ENCODE measurements at places on chromosomes 5 and 9.

DNA sequence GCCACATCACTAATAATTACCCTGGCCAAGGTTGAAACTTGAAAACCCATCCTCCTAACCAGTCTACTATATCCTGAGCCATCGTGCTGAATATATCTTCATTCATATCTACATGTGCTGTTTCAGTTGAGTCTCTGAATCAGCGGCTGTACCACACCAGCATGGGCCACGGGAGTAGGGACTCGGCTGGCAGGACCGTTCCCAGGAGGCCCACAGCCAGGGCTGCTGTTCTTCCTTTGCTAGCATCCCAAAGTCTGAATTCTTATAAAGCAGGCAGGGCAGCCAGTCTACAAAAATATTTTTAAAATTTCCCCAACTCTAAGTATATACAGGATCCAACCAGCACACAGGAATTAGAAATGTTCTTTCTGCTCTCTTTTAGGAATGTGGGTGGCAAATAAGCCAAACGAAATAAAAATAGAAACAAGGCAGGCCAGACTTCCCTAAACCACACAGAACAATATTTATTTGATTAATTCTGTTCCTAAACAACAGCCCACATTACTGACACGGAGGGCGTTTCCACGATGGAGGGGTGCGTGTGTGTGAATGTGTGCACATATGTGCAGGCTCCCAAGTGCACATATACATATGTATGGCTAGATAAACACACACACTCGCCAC, 42.8 kb upstream of the EQTN start:
- no peak for DNase-seq

DNA sequence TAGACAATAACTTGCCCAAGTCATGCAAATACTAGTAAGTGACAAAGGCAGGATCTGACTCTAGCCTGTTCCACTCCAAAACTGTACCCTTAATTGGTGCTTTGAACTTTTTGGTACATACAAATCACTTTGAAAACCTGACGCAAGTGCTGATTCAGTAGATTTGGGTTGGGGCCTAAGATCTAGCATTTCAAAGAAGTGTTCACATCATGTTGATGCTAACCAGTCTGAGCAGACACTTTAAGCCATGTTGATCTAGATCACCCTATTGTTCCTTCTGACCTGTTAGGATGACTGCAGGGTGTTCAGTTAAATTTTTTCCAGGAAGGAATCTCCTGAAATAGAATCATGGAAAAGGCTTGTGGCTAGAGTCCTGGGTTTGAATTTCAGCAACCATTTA, 57.7 kb upstream of the CPEB4 start:
- DNase-seq: no peak

DNA sequence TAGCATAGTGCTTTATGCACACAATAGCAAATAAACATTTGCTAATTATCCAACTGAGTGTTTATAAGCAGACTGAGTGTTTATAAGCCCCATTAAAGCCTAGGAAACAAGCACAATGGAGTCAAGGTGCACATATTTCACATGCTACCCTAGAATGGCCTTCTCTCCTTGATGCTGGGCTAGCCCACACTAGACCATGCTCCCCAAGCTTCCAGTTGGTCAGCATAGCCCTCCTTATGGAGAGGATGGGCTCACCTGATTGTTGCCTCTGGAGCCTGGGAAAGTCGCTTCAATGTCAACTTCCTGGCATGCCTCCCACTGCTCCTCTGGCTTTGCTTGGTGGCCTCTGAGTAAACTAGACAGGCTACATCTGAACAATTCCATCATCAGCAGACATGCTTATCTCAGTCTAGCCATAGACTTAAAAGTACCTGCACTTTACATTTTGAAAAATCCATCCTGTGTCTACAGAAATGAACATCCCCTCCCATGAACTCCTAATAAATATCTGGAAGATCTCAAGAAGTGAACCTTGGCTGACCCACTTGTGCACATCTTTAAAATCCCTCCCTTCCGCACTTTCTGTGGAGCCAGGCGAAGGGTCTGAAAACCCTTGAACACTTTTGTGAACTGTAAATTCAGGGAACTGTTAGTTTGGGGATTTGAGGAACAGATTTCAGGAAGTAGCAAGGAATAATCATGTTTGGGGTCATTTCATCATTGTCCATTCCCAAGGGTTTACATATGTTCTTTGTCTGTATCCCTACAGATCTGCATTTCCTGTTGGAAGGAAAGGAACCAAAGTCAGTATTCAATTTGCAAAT, 486.6 kb downstream of the ARHGEF28 start:
- no peak for DNase-seq

DNA sequence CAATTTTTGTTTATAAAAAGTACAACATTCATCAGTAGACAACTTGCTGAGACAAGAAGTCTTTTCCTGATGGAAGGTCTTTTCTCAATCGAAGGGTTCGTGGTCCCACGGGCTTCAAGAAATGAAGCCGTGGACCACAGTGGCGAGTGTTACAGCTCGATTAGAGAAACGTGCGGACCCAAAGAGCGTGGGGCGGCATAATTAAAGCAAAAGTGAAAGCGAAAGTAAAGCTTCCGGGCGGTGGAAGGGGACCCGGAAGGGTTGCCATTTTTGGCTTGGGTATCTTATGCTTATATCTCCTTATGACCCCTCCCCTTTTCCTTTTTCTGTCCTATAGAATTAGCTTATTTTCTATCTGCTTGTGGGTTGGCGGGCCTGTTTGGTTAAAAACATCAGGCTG, 2309.4 kb upstream of the ACO1 start:
- no peak for DNase-seq

- DNase-seq: no peak
These were observed 269.2 kb downstream of the NR3C1 start for GRCh38 chr5:143134269-143134668.

DNA sequence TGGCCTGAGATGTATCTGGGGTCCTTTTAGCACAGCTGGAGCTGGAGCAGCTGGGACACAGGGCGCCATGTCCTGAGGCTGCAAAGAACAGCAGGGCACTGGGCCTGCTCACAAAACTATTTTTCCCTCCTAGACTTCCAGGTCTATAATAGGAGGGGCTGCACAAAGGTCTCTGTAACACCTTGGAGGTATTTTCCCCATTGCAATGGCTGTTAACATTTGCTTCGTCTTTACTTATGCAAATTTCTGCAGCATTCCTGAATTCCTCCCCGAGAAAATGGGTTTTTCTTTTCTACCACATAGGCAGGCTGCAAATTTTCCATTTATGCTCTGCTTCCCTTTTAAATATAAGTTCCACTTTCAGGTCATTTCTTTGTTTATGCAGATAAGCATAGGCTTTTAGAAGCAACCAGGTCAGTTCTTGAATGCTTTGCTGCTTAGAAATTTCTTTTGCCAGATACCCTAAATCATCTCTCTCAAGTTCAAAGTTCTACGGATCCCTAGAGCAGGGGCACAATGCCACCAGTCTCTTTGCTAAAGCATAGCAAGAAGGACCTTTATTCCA, 130.8 kb downstream of the PCSK1 start:
- no peak for DNase-seq

DNA sequence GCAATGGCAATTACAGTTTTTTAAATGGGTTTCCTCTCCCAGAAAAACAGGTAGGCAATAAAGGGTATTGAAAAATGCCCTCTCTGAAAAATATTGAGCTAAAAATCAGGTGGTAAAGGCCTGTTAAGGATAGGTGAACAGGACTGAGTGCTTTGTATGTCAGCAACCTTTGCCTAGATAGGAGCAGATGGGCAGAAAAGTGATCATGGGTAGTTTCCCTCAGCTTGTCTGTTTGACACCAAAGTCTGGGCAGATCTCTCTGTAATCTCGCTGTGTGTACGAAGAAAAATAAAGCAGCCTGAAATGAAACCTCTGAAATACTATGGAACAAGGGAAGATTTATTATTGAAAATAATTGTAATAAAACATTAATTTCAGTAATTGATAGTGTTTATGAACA, 15.8 kb downstream of the RNF180 start:
- DNase-seq: no peak

DNA sequence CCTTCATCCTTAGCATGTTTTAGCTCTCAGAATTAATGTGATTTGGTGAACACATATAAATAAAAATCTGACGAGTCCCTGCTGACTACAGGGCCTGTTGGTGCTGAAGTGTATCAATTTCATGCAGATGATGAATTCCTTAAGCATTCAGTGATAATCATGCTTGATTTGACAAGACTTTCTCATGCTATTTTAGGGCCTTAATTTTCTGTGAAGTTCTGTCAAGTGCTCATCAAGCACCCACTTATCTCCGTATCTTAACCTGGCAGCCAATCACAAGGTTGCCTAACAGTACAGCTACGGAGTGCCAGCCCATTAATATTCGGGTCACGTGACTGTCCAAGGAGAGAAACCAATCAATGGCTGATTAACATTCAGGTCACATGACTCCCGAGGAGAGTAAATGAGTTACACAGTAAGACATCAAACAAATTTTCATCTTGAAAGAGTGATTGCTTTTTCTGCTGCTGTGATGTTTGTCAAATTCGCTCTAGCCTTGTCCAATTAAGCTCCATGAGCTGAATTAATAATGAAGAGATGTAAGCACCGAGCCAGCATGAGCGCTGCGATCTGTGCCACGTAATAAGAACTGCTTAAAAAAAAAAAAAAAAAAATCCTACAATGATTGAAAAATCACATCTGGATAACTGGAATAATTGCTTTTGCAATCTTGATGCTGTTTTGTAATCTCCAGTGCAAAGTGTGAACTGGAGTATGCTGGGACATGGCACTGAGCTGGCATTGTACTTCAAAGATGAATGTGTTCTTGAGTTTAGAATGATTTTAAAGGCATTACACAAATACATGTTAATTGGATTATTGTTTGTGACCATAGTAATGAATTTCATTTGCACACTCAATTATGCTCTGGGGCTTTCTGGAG, 104.3 kb upstream of the SPATA31D4 start:
- no peak for DNase-seq

GRCh38 chr5:143065185-143065965, 295.2 kb downstream of the ARHGAP26 start:
- no peak for DNase-seq

- DNase-seq: no peak
These were observed 561.3 kb downstream of the IRX1 start for GRCh38 chr5:4156889-4157288.

GRCh38 chr5:175596761-175597189, 61.1 kb upstream of the HRH2 start:
- no peak for DNase-seq

- no peak for DNase-seq
These were observed 1.5 kb downstream of the GAS1 start for GRCh38 chr9:86945728-86946200.

GRCh38 chr5:922436-923280, 30.0 kb downstream of the TRIP13 start:
- DNase-seq: no peak

DNA sequence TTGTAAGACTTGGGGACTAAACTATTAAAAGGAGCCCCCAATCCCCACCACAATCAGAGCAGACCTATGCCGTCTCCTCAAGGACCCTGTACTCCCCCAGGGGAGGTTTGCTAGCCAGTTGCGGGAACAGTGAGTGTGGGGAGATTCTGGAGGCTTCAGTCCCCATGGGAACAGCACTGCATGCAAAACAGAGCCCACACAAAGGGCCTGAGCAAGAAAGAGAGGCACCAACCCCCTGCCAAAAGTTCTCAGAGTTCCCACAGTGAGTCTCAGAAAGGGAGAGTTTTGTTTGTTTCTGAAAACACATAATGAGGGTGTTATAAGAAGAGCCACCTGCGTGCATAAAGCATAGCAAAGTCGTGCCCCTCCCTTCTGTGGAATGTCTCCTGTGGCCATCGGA, 56.6 kb downstream of the CFAP90 start:
- no peak for DNase-seq

DNA sequence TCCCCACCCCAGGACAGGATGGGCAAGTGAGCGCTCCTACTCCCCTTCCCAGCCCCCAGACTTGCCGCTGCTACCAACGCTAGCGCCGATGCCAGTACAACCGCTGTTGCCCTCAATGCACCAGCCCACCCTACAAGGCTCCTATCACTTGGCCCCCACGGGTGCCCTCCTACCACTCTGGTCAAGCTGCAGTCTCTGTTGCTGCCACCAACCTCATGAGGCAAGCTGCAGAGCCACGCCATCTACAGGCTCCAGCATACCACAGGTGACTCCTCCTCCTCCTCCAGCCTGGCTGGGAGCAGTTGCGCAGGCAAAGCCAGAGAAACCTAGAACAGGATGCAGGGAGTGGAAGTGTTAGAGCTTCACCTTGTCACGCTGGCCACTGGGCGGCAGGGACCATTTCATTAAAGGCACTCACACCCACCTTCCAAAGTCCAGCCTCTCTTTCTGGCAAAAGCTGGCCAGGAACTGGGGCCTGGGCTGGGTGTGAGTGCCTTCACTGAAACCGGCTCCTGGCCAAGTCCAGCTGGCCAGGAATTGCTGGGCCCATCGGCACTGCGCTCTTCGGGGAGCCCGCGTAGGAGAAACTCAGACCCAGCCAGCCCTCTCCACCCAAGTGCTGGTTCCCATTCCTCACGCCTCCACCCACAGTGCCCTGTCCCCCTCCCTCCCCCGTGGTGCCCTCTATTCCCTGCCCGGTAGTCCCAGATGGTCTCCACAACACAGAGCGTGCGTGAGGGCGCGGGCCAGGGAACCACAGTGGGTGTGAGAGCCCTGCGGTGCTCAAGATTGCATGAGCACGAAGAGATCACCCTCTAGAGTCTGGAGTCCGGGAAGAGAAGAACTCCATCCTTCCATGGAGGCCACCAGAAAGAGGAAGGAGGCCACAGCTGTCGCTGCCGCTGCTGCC, 1.6 kb upstream of the PCAT7 start:
- DNase-seq: no peak

GRCh38 chr9:112377087-112377486, 2.8 kb upstream of the HSDL2 start:
- peak; percentile 21 for DNase-seq

GRCh38 chr9:8356406-8356805, 556.8 kb upstream of the DMAC1 start:
- no peak for DNase-seq

- no peak for DNase-seq
These were observed 191.9 kb upstream of the PUM3 start for GRCh38 chr9:3035579-3036332.

DNA sequence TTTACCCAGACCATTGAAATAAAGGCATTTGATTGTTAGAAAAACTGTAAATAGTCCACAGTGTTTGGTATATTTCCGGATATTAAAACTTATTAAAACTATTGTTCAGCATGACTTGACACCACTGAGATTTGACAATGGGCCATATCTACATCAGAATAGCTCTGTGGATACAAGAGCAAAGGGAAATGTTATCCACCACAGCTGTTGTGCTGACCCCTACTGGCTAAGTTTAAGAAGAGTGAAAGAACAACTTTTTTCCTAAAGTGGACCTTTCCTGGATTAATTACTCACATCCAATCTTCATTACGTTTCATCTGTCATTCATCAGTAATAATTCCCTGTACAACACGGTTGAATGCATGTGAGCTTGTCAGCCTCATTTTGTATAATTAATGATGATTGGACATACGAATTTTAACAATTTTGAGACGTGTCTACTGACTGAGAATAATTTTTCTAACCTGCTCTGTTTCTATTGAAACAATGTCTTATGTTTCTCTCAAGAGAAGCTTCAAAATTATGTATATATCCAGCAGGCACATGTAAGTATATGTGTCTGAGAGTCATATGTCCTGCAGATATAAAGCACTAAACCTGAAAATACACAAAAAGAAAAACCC, 1952.6 kb downstream of the MAT2B start:
- no peak for DNase-seq
